ENCODE measurements at places on chromosomes 5 and 9.

DNA sequence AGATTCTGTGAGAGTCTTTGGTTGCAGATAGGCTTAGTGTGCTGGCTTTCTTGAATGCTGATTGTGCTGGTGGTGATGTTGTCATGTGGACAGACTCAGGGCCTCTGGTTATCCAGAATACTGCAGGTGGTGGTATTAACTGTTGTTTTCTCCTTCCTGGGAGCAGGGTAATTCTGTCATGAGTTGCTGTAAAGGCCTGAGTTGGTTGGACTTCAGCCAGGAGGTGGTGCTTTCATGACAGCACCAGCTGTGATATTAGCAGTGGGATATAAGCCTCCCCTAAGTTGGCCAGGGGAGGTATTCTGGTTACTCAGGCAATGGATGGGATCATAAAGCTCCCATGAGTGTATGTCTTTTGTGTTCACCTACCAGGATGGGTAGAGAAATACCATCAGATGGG is 16.4 kb upstream of the RNF180 start:
- no peak overlapping the region for H3K27ac ChIP-seq
- H3K36me3 ChIP-seq = no peaks in the 10 kb centered on the region
- no peak overlapping the region for H3K4me3 ChIP-seq
- H3K4me1 ChIP-seq = peaks cover 8% of the 10 kb centered on the region
- peak; percentile 48 for DNase-seq

DNA sequence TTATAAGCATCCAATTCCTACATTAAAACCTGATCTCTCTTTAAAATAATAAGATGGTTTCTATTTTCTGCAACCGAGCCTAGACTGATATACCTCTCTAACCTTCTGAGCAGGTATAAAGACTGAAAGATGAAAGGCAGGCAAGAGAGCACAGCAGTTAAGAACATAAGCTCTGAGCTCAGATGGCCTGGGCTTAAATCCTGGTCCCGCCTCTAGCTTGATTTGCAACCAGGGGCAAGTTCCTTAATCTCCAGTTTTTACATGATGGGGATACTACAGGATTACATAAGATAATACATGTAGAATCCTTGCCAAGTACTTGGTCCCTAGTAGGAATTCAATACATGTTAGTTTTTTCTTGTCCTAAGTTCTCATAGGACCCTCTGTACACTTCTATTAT is 33.9 kb downstream of the SLC24A2 start:
- DNase-seq = no peak
- no peaks in the 10 kb centered on the region for H3K4me1 ChIP-seq
- no peak overlapping the region for H3K27ac ChIP-seq
- no peaks in the 10 kb centered on the region for H3K27me3 ChIP-seq
- no peaks in the 10 kb centered on the region for H3K36me3 ChIP-seq

- no peaks in the 10 kb centered on the region for H3K4me1 ChIP-seq
- no peaks in the 10 kb centered on the region for H3K36me3 ChIP-seq
- H3K4me3 ChIP-seq = no peak overlapping the region
- H3K27ac ChIP-seq = no peak overlapping the region
- H3K27me3 ChIP-seq = no peaks in the 10 kb centered on the region
- no peak for DNase-seq
Measured at GRCh38 chr5:2697446-2698200, 53.9 kb downstream of the IRX2 start.

DNA sequence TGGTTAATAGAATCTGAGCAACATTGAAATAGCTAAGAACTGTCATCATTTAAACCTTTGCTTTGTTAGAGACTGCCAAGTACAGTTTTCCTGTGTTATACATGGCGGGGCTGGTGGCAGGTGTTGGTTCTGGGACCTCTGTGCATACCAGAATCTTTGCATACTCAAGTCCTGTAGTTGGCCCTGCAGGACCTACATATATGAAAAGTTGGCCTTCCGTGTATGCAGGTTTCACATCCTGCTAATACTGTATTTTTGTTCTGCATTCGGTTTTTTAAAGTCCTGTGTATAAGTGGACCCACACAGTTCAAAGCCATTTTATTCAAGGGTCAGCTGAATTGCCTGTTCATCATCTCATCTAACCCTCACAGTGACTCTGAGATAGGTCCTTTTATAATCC is 36.4 kb downstream of the LARP1 start:
- H3K4me3 ChIP-seq = no peak overlapping the region
- no peak overlapping the region for H3K27ac ChIP-seq
- H3K36me3 ChIP-seq = peaks cover 51% of the 10 kb centered on the region
- no peaks in the 10 kb centered on the region for H3K27me3 ChIP-seq
- H3K4me1 ChIP-seq = peaks cover 10% of the 10 kb centered on the region

DNA sequence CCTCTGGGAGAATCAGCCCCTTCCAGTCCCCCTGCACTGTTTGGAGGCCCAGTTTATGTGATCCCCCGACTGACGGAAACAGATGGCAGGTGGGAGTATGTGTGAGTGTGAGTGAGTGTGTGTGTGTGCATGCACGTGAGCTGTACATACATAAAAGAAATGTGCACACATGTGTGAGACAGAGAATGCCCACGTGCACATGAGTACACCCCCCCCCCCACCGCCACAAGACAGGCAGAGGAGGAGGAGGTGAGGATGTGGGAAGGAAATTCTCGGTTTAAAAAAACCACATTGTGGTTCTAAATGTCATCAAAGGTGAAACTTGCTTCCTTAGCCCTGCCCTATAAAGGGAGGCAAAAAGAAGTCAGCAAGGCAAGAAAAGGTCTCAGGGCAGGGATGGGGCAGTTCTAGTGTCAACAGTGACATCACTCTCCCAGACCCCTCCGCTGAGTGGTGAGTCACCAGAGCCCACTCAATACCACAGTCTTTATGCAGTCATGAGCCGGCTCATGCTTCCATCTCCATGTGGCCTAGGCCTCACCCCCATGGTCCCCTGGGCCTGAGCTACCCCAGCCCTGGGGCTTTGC is 79.2 kb upstream of the HSPA9 start:
- no peaks in the 10 kb centered on the region for H3K27me3 ChIP-seq
- H3K36me3 ChIP-seq = no peaks in the 10 kb centered on the region

- no peaks in the 10 kb centered on the region for H3K4me1 ChIP-seq
- H3K4me3 ChIP-seq = no peak overlapping the region
- DNase-seq = no peak
- no peak overlapping the region for H3K27ac ChIP-seq
- no peaks in the 10 kb centered on the region for H3K27me3 ChIP-seq
- no peaks in the 10 kb centered on the region for H3K36me3 ChIP-seq
Measured at GRCh38 chr5:45737153-45737552, 41.0 kb upstream of the HCN1 start.

DNA sequence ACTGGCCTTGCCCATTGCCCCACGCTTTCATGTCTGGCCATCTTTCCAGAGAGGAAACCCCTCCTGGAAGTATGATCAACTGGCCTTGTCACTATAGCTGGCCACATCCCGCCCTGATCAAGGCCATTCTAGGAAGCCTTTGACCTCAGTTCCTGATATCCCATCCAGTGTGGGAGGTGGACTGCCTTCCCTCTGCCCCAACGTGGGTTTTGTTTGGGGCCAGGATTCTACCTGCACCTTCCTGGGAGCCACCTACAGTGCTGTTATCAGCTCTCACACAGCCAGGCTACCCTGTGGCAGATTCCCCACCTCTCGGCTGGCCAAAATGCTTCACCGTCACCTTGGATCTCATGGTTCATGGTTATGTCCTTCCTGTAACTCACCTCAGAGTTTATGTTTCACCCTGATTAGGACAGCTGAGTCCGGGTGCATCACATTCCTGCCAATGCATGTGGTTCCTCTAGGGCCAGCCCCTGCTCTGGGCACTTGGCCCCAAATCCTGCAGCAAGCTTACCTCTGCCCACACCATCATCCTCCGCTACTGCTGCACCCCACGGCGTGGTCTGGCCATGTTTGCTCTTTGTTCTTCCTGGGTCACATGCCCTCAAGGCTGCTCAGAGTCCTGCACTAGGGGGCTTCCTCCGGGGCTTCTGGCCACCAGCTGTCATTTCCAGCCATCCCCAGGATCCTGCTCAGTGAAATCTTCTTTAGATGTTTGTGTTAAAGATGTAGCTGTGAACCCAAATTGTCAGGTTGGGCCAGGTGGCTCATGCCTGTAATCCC is 24.2 kb upstream of the S1PR3 start:
- H3K4me3 ChIP-seq = no peak overlapping the region
- H3K27me3 ChIP-seq = no peaks in the 10 kb centered on the region
- no peaks in the 10 kb centered on the region for H3K4me1 ChIP-seq
- no peak for DNase-seq
- no peaks in the 10 kb centered on the region for H3K36me3 ChIP-seq
- H3K27ac ChIP-seq = no peak overlapping the region

- no peaks in the 10 kb centered on the region for H3K36me3 ChIP-seq
- peaks cover 8% of the 10 kb centered on the region for H3K27me3 ChIP-seq
- H3K4me3 ChIP-seq = no peak overlapping the region
- H3K27ac ChIP-seq = no peak overlapping the region
- no peak for DNase-seq
Measured at GRCh38 chr5:180130876-180131740, 59.5 kb upstream of the RNF130 start.

GRCh38 chr9:112404508-112404932 is 24.6 kb downstream of the HSDL2 start:
- no peaks in the 10 kb centered on the region for H3K27me3 ChIP-seq
- peaks cover 16% of the 10 kb centered on the region for H3K36me3 ChIP-seq
- no peak overlapping the region for H3K4me3 ChIP-seq

DNA sequence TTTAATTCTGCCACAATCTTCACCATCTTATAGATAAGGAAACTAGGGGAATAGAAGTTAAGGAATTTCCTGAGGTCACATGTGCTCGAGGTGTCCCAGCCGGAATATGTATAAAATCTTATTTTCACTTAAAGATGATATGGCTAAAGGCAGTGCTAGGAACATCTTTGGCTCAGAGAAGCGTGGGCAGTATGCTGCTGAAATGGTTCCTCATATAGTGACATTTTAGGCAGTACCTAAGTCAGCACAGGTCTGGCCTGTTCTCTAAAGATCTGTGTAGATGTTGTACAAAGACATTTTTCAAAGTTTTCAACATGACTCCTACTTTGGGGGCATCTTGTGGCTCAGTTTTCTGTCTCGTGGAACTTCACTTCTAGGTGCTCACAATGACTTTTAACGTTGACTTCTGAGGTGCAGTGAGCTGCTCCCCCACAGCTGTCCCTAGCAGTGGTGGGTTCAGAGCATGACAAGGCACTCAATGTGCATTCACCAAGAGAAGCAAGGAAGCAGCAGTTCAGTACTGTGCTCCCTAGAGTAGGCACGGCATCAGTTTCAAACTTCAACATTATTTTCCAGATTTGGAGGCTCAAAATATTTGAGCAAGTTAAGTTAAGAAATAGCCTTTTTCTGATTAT is 40.3 kb downstream of the TNFAIP8 start:
- no peaks in the 10 kb centered on the region for H3K27me3 ChIP-seq
- DNase-seq = no peak
- no peak overlapping the region for H3K27ac ChIP-seq
- H3K4me3 ChIP-seq = no peak overlapping the region
- no peaks in the 10 kb centered on the region for H3K36me3 ChIP-seq

- no peak for DNase-seq
- peaks cover 6% of the 10 kb centered on the region for H3K4me1 ChIP-seq
- H3K36me3 ChIP-seq = no peaks in the 10 kb centered on the region
- H3K4me3 ChIP-seq = no peak overlapping the region
- no peak overlapping the region for H3K27ac ChIP-seq
Measured at GRCh38 chr5:167381457-167381856, 910.0 kb upstream of the WWC1 start.

GRCh38 chr9:95836072-95836471 is 39.4 kb upstream of the ERCC6L2 start:
- DNase-seq = no peak
- no peaks in the 10 kb centered on the region for H3K4me1 ChIP-seq
- H3K27me3 ChIP-seq = no peaks in the 10 kb centered on the region

GRCh38 chr5:37896159-37896558 is 56.3 kb upstream of the GDNF start:
- H3K36me3 ChIP-seq = no peaks in the 10 kb centered on the region
- H3K4me1 ChIP-seq = no peaks in the 10 kb centered on the region
- no peak for DNase-seq
- no peaks in the 10 kb centered on the region for H3K27me3 ChIP-seq

DNA sequence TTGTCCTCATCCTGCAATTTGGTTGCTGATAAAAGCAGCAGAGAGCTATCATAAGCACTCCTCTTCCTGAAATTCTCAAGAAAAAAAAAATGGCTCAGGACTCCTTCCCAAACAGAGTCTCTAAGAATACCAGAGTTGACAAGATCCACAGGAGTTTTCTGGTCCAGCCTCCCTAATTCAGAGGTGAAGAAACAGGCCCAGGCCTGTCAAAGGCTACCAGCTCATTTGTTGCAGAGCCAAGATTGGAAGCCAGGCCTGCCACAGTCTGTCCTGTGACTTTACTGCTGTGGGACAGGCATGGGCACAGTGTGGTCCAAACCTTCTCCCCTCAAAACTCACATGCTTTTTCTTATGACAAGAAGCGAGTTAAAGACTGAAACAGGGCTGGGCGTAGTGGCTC is 41.5 kb downstream of the NIPSNAP3B start:
- DNase-seq = no peak
- no peaks in the 10 kb centered on the region for H3K27me3 ChIP-seq

GRCh38 chr5:181207214-181207959 is 2.4 kb upstream of the TRIM7 start:
- no peak for DNase-seq
- H3K4me1 ChIP-seq = peaks cover 17% of the 10 kb centered on the region
- peak overlapping the region; percentile 47 for H3K4me3 ChIP-seq
- peak overlapping the region; percentile 16 for H3K27ac ChIP-seq

- no peak for DNase-seq
- peaks cover 24% of the 10 kb centered on the region for H3K36me3 ChIP-seq
- H3K4me1 ChIP-seq = peaks cover 5% of the 10 kb centered on the region
- no peak overlapping the region for H3K4me3 ChIP-seq
Measured at GRCh38 chr5:43303242-43303641, 10.0 kb downstream of the HMGCS1 start.

GRCh38 chr5:109468737-109469420 is 59.1 kb upstream of the PJA2 start:
- peak; percentile 94 for DNase-seq
- H3K27me3 ChIP-seq = no peaks in the 10 kb centered on the region
- H3K4me3 ChIP-seq = no peak overlapping the region
- no peaks in the 10 kb centered on the region for H3K36me3 ChIP-seq
- no peaks in the 10 kb centered on the region for H3K4me1 ChIP-seq

Data from large intestine (tissue), 12 donors.